ENCODE measurements at places on chromosomes 7 and 10. TPM values are rescaled to one million over a fixed set of nuclear protein-coding genes. Genes with fewer than 3 reads are reported as not detected.

- no peak for DNase-seq
Observed at GRCh38 chr7:151662251-151662826, 142.6 kb upstream of the RHEB start.

DNA sequence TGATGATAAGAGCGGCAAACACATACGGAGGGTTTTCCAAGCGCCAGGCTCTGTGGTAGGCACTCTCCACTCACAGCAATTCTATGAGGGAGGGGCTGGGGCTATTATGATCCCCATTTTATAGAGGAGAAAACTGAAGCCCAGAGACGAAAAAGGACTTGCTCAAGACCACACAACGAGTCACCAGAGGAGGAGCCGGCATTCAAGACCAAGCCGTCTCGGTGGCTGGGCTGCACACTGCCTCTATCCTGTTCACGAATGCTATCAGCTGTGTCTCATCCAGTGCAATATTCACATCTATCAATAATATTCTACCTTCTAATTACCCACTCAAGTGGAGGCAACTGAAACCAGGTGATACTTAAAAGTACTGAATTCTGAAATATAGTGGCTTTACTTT, 67.8 kb upstream of the NMT2 start:
- DNase-seq = no peak

GRCh38 chr7:29924684-29925083, 64.9 kb downstream of the SCRN1 start:
- no peak for DNase-seq

- no peak for DNase-seq
Observed at GRCh38 chr7:139673230-139673629, 104.6 kb downstream of the HIPK2 start.

Gene TMEM184A
- total RNA-seq = 0.19 TPM

Gene PLAC9
- total RNA-seq = not detected

Gene FERD3L
- not detected for total RNA-seq

- DNase-seq = no peak
Observed at GRCh38 chr7:1922071-1922869, 252.2 kb downstream of the ELFN1 start.

DNA sequence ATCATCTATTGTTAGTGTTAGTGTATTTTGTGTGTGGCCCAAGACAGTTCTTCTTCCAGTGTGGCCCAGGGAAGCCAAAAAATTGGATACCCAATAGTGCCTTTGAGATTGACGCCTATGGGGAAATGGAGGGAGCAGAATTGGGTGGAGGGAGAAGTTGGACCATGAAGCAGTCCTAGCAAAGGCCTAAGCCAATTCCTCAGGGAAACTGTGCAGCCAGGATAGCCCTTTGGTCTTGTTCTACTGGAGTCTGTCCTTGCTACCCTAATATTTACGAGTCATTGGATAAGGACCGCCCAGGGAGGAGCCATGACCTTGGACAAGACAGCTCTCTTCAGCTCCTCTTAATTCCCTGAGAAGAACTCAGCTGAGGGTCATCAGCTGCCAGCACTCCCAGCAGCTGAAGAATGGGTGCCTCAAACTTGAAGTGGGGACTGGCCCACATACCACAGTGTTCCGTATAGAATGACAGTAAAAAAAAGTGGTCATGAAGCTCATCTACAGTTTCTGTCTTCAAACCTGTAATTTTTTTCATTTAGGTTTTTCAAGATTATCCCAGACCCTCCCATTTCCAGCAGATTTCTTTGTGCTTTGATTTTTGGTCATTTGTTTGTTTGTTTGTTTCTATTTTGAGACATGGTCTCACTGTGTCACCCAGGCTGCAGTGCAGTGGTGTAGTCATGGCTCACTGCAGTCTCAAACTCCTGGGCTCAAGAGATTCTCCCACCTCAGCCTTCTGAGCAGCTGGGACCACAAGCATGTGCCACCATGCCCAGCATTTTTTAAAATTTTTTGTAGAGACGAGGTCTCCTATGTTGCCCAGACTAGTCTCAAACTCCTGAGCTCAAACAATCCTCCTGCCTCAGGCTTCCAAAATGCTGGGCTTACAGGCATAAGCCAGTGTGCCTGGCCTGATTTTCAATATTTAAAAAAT, 81.2 kb downstream of the C1GALT1 start:
- no peak for DNase-seq

Gene DNAH11
- 0.40 TPM for total RNA-seq

Gene PSMG3
- 118 TPM for total RNA-seq

- DNase-seq = no peak
Observed at GRCh38 chr7:29915481-29916215, 74.0 kb downstream of the SCRN1 start.

Gene SDK1
- total RNA-seq = 0.08 TPM

Measured in SK-MEL-5 (cell line).